Fibroblast of gingiva (primary cell): ENCODE measurements at places on chromosomes 1 and 21.

DNA sequence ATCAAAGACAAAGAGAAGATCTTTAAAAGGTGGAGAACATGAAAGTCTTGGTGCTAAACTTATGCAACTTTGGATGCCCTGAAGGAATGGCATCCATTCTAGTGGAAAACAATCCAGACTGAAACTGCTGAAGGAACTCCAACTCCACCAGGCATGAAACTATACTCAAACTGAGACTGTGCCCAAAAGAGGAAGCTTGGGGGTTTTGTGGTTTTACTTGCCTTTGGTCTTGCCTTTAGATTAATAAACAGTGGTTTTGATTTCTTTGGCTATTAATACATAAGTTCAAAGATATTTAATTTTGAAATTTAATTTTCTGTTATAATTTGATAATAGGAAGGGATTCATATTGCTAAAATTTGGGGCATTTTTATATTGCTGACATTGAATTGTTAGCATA, 17.4 kb upstream of the SLC30A10 start:
- DNase-seq, result no peak

- DNase-seq, result no peak
Measured at GRCh38 chr21:31911138-31911907, 38.5 kb downstream of the HUNK start.

DNA sequence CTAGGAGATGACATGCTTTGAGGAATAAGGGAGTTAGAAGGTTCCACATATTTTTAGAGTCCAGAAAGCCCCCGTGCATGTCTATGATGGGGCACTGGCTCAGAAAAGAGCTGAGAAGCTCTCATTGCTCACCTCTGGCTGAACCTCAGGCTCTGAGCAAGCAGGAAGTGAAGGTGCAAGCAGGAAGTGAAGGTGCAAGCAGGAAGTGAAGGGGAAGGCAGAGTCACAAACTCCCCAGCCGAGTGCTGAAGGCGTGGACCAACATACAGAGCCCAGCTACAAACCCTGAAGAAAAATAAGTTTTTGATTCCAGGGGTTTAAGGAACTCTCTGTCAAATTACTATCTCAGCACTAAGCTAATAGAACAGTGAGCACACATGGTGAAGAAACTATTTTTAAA, 7.0 kb downstream of the KRTAP10-8 start:
- no peak for DNase-seq

DNA sequence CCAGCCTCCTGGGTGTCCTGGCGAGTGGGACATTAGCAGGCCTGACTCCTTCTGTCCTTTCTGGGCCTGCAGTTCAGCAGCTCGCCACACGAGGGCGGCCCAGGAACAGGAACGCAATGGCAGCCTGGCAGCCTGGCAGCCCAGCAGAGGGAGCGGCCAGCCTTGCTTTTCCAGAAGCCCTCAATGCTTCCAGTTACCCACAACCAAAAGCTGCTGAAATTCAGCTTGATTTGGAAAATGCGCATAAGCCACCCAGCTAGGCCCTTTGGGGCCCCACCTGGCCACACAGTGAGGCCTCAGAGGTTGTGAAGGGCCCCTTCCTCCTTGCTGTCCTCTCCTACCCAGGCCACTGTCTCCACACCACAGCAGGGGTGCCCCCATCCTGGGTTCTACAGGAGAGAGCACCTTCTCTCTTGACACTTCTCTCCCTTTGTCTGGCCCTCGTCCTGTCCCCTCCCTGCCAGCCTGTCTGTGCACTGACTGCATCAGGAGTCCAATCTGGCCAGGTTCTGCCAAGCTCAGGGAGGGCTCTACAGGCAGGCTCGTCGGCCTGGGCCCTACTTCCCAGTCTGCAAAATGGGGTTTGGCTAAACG, 103.4 kb upstream of the VAMP3 start:
- DNase-seq, result peak; percentile 75

GRCh38 chr1:30698401-30698981, 24.9 kb downstream of the MATN1 start:
- no peak for DNase-seq

DNA sequence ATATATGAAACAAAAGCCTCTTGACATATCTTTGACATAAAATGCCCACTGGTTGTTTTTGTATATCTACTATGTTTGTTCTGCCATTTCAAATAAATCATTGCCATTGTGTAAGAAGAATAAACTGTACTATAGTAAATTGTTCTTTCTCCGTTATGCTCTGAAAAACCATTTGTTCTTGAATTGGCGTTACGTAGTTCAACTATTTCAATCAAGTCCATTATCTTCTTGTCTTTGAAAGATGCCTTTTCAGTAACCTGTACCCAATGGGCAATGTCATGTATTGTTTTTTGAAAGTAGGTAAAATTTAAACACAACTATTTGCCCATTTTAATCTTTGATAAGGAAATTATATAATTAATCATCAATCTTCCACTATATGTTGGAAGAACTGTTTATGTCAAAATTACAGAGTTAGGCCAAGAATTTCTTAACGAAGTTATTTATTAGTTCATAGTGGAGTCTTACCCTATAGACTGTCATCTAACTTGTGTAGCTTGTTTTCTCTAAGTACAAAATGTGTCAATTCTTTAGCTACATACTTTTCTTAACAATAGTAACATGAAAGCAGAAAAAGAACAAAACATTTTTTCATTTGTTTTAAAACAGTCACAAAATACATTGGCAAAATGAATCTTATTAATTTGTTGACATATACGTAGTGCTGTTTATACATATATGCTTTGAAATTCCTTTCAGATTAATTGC, 294.8 kb downstream of the PTPRC start:
- DNase-seq, result no peak

GRCh38 chr1:114488739-114489138, 22.3 kb downstream of the TRIM33 start:
- DNase-seq, result no peak

DNA sequence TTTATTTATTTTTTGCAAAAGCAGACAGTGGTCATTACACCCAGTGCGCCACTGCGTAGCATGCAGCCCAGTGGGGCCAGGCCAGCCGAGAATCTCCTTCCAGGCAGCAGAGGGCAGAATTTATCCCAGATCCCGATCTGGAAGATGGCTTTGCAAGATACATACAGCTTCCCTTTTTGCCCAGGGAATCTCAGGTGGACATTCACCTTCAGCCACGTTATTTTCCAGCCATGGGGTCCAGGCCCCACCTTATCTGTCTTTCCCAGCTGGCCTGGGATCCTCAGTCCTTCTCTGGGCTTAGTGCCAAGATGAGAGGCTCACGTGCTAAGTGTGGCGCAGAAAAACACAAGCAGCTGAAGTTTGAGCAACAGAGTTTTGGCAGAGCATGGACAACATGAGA, 123.6 kb downstream of the AJAP1 start:
- no peak for DNase-seq

GRCh38 chr1:91070298-91070697, 48.5 kb upstream of the ZNF644 start:
- no peak for DNase-seq

- DNase-seq, result no peak
Measured at GRCh38 chr21:44713846-44714245, 2.5 kb upstream of the TSPEAR start.

GRCh38 chr1:244445320-244446181, 6.2 kb downstream of the ADSS2 start:
- DNase-seq, result peak; percentile 38

DNA sequence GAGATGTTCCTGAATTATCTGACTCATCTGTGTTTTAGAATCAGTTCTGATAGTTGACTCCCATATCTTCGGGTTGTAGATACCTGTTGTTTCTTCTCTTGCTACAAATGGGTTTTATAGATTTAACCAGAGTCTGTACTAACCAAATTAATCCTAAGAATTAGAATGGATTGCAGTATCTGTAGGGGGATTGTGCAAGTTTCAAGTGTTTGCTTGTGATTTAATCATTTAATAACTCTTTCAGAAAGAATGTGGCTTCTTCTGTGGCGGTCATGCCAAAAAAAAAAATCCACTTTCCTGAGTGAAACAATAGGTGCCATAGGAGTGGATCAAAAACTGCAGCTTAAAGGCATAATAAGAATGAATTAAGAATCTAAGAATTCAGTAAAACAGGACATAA, 9.4 kb downstream of the IPO9 start:
- peak; percentile 11 for DNase-seq

- DNase-seq, result no peak
Measured at GRCh38 chr21:46112725-46113215, 14.9 kb downstream of the COL6A2 start.

- DNase-seq, result no peak
Measured at GRCh38 chr1:8395433-8395866, 77.5 kb downstream of the SLC45A1 start.

- peak; percentile 17 for DNase-seq
Measured at GRCh38 chr1:204225841-204226735, 12.3 kb upstream of the GOLT1A start.

DNA sequence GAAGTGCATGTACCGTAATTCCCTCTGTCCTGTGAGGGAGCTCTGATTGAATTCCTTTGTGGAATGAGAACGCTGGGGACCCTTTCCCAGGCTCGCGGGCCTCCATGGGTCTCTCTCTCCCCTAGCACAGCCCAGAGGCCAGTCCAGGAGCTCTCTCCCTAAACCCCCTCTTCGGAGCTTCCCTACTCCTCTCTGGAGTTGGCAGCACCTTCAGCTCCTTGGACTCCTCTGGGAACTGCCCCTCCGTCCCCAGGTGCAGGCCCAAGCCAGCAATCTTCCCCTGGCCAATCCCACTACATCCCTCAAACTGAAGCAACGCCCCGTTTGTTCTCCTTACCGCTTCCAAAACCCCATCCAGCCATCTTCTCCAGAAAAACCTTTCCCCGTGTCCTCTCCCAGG, 10.5 kb upstream of the SYNC start:
- DNase-seq, result no peak

DNA sequence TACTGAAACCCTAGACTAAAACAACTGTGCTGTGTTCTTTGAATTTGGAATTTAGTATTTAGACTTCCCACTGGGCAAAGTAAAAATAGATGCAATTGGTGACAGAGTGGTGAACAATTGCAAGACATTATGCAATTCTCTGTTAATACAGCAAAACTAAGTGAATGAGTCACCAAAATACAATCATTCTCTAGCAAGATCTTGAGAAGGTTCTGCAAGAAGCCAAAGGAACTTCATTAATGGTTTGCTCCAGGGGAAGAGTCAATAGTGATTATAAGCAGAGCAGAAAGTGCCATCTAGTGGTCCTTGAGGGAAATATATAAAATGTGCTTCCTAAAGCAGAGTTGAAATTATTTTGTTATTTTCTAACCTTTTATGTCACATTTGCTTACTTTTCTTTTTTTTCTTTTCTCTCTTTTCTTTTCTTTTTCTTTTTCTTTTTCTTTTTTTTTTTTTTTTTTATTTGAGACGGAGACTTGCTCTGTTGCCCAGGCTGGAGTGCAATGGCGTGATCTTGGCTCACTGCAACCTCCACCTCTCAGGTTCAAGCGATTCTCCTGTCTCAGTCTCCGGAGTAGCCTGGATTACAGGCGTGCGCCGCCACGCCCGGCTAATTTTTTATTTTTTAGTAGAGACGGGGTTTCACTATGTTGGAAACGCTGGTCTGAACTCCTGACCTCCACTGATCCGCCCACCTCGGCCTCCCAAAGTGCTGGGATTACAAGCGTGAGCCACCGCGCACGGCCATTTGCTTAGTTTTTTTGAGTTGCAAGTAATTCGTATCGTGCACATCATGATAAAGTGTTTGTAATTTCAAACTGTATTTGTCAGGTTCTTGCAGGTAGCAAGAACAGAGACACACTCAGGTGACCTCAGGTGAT, 99.2 kb downstream of the CTH start:
- peak; percentile 97 for DNase-seq

GRCh38 chr1:200367841-200368534, 41.8 kb downstream of the ZNF281 start:
- no peak for DNase-seq

GRCh38 chr1:61604684-61605083, 120.3 kb downstream of the TM2D1 start:
- peak; percentile 44 for DNase-seq

- no peak for DNase-seq
Measured at GRCh38 chr1:154938604-154939399, 2.3 kb upstream of the PMVK start.

GRCh38 chr1:78005755-78006154, 1.0 kb downstream of the DNAJB4 start:
- DNase-seq, result peak; percentile 90

DNA sequence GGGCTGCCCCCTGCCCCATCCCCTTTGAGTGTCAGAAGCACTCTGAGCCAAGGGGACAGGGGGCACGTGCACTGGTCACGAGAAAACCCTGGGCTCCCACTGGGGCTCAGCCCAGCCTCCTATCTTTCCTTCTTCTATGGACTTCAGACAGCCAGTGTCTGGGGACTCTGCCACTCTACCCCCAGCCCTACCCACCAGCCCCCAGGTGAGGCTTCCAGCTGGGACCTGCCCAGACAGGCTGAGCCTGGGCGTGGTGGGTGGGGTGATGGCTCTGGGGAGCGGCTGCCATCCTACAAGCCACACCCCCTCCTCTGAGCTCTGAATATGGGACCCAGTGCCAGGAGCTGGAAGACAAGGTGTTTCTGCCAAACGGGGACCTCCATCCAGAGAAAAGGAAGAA, 8.0 kb upstream of the SFN start:
- DNase-seq, result no peak

DNA sequence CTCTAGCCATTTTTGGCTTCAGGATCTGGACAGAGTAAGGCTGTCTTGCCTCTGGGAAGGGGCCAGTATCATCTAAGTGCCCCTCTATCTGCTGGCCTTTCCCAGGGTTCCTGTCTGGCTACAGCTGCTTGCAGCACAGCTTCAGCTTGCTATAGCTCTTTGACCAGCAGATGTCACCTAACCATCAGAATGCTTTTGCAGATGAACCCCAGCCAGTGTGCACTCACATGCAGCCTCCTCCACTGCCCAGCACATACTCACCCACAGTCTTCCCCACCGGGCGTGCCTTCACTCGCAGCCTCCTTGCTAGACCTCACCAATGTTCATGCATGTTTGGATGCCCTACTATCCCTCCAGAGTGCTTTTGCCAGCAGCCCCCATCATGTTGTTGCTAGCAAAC, 769.0 kb downstream of the BRINP3 start:
- no peak for DNase-seq

DNA sequence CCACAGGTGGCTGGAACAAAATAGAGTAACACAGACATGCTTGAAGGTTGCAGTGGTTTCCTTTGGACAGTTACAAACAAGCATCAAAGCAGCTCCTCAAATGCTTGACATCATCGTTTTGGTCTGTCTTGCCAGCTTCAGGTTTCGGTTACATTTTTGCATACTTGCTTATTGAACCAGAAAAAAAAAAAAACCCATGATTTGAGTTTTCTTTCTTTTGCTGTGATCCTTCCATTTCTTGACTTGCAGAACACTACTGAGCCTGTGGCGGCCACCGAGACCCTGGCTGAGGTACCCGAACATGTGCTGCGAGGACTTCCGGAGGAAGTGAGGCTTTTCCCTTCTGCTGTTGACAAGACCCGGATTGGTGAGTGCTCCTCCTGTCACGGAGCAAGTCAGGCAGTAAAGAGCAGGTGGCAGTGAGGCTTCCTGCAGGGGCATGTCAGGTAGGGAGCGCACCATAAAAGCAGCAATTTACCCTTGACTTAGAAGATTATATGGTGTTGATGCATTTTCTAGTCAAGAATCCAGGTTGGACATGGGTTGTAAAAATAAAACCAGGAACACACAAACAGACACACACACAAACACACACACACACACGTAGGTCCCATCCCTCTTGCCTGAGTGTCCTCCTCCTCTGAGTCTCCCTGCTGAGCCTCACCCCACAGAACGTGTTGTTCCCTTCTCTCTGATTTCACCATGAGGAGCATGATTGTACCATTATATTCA, 30.9 kb downstream of the PRDM2 start:
- peak; percentile 80 for DNase-seq

GRCh38 chr1:181604482-181605249, 121.3 kb downstream of the CACNA1E start:
- DNase-seq, result no peak

- no peak for DNase-seq
Measured at GRCh38 chr1:33563699-33564098, 91.3 kb downstream of the ZSCAN20 start.
